ENCODE measurements at places on chromosomes 3 and 15.
A peak's percentile ranks its signal among the peaks of the same experiment; 100 is the strongest.

DNA sequence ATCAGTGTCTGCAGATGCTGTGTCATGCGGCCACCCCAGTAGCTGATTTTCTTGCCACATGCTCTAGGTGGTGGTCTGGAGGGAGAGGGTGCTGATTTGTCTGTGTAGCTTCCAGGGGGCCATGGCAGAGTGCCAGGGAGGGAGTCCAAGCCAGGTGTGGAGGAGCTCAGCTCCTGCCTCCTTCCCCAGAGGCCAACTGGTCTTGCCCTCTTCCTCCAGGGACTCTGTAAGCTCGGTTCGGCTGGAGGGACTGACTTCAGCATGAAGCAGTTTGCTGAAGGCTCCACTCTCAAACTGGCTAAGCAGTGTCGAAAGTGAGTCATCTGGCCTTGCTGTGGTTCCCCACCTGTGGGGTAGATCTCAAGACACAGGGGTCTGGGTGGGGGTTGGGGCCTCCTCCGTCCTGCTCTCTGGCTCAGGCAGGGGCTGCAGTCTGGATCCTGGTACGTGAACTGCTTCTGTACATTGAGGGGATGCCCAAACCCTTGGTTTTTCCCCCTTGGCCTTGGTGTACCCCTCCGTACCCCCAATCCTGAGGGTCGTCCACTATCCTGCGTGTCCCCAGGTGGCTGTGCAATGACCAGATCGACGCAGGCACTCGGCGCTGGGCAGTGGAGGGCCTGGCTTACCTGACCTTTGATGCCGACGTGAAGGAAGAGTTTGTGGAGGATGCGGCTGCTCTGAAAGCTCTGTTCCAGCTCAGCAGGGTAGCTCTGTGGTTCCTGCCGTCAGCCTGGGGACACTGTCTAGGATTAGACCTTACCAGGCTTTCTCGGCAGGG, 6.9 kb upstream of the RCCD1 start:
- DNase-seq: no peak

GRCh38 chr3:47978386-47978785, 37.8 kb downstream of the MAP4 start:
- no peak for DNase-seq

- DNase-seq: no peak
Measured at GRCh38 chr3:5301651-5302297, 114.3 kb downstream of the EDEM1 start.

GRCh38 chr15:54660356-54660755, 536.4 kb downstream of the RSL24D1 start:
- DNase-seq: no peak

- no peak for DNase-seq
Measured at GRCh38 chr3:188000361-188000861, 153.5 kb upstream of the LPP start.

DNA sequence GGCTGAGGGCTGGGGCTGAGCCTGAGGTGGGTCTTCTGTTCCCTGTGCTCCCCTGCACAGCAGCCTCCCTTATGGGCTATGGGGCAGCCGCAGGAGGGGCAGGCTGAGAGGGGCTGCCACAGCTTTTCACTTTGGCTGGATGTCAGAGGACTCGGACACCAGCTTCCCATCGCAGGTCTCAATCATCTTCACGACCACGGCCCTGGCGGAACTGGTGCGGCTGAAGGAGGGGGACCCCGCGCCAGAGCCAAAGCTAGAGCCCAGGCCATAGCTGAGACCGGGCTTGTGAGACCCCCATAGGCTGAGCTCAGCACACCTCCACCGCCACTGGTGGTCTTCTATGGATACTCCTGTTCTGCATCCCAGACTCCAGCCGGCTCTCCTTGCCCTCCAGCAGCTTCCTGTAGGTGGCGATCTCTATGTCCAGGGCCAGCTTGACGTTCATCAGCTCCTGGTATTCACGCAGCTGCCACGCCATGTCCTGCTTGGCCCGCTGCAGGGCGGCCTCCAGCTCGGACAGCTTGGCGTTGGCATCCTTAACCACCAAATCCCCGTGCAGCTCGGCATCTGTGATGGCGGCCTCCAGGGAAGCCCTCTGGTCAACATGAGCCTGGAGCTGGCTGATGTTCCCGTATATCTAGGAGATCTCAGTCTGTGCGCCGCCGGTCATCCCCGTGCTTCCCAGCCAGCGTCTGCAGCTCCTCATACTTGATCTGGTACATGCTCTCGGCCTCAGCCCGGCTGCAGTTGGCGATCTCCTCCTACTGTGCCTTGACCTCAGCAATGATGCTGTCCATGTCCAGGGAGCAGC, 181.7 kb upstream of the SYNPR start:
- DNase-seq: no peak

GRCh38 chr15:99248000-99248715, 1.2 kb downstream of the TTC23 start:
- no peak for DNase-seq

DNA sequence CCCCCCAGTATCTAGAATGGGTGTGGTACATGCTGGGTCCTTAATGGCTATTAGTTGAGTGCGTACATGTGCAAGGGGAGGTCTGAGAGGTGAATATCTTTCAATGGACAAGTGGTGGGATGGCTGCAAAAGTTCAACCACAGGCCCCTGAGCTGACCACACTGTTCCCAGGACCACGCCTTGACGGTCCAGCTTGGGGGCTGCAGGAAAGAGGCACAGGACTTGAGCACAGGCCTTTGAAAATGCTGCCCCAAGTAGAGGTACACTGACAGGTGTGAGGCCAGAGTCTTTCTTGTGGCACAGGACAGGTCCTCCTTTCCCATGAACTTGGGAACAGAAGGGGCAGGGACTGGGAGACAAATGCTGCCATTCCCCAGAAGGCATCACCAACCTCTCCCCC, 24.0 kb downstream of the AMOTL2 start:
- no peak for DNase-seq

GRCh38 chr3:161054860-161055604, 50.1 kb downstream of the B3GALNT1 start:
- DNase-seq: no peak

- DNase-seq: no peak
Measured at GRCh38 chr15:45862034-45862433, 227.2 kb downstream of the SQOR start.

DNA sequence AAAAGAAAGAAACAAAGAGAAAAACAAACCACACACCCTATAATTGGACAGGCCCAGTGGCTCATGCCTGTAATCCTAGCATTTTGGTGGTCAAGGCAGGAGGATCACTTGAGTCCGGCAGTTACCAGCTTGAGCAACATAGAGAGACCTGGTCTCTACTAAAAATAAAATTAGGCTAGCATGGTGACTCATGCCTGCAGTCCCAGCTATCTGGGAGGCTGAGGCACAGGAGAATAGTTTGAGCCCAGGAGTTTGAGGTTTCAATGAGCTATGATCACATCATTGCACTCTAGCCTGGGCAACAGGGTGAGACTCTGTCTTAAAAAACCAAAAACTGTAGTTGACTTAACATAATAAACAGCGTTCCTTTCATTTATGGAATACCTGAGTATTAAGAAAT, 72.3 kb upstream of the ST3GAL6 start:
- no peak for DNase-seq

GRCh38 chr3:35598804-35599203, 40.5 kb upstream of the ARPP21 start:
- no peak for DNase-seq

DNA sequence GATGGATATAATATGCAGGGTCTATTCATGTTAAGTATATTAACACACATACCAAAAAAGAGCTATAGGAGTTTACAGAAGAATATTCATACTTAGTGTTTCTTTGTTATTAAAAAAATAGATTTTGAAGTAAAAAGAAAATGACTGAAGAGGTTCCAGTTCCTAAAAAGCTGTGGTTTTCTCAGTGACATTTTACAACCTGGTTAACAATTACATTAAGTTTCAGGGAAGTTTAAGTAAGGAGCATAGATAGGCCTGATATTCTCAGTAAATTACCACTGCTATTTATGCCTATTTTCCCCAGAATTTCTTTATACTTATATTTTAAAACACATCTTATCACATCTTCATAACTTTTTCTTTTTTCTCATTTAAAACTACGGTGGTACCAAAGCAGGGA, 43.6 kb upstream of the SPTSSB start:
- no peak for DNase-seq

GRCh38 chr3:128329491-128330213, 137.0 kb downstream of the DNAJB8 start:
- DNase-seq: no peak

- peak; percentile 73 for DNase-seq
Measured at GRCh38 chr15:38888701-38889221, 324.1 kb upstream of the RASGRP1 start.

- DNase-seq: no peak
Measured at GRCh38 chr3:159555205-159555604, 433.4 kb upstream of the IL12A start.

GRCh38 chr3:188076176-188076575, 77.8 kb upstream of the LPP start:
- DNase-seq: no peak

- DNase-seq: no peak
Measured at GRCh38 chr15:70487387-70487740, 276.0 kb downstream of the UACA start.

- no peak for DNase-seq
Measured at GRCh38 chr3:148315756-148316155, 381.9 kb upstream of the AGTR1 start.

GRCh38 chr3:33438881-33439545, 1.2 kb downstream of the UBP1 start:
- DNase-seq: peak; percentile 5

DNA sequence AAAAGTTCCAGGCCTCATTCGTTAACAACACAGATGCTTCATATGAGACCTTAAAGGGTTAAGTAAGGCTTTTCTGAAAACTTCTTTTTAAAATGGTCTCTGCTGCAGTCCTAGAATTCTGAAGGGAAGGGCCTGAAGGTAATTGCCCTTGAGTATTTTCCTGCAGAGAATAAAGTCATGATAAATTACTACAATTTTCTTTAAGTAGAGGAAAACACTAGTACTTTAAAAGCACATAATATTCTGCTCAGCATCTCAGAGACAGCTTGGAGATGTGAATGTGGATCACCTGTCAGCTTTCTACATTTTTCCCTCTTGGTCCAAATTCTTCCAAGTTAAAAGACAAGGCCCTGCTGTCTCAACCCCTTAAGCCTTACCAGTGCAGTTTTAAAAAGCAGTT, 419.5 kb downstream of the MFSD1 start:
- DNase-seq: no peak

DNA sequence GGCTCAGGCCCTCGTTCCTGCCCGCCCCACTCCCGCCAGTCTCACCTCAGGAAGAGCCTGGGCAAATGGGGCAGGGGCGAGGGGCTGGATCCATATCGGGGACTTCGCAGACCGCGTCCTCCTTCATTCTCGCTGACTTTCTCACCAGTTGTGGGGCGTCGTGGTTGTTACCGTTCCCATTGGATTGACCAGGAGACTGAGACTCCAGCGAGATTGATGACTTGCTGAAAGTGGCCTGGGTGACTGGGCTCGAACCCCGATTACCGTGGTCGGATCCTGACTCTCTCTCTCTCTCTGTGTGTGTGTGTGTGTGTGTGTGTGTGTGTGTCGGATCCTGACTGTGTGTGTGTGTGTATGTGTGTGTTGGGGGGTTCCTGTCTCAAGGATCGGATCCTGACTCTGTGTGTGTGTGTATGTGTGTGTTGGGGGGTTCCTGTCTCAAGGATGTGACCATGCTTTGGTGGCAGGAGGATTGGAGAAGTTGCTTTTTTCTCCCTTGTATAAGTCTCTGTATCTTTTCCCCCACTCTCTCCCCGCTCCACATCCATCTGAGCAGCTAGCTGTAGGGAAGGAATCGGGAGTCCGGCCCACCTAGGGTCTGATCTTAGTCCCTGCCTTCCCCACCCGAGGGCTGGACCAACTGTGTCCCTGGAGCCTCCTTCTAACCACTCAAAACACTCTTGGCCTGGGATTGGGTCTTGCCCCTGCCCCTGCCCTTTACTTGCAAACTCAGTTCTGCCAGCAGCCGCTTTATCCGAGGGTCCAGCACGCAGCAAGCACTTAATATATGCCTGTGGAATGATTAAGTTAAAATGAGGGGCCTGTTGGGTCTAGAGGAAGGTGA, 603 bp downstream of the PLEKHO2 start:
- no peak for DNase-seq

GRCh38 chr15:77712438-77712837, 79.7 kb upstream of the LINGO1 start:
- no peak for DNase-seq

GRCh38 chr15:74171965-74172541, 1.5 kb upstream of the ISLR start:
- no peak for DNase-seq

GRCh38 chr3:3356846-3357245, 177.4 kb upstream of the CRBN start:
- DNase-seq: no peak

DNA sequence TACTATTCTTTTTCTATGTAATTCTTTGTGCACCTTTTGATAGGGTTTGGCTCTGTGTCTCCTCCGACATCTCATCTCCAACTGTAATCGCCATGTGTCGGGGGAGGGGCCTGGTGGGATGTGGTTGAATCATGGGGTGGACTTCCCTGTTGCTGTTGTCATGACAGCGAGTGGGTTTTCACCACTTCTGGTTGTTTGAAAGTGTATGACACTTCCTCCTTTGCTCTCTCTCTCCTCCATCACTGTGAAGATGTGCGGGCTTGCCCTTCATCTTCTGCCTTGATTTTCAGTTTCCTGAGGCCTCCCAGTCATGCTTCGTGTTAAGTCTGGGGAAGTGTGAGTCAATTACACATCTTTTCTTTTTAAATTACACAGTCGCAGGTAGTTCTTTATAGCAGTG, 225.8 kb upstream of the DPPA4 start:
- no peak for DNase-seq

GRCh38 chr3:30597131-30597768, 9.2 kb upstream of the TGFBR2 start:
- peak; percentile 62 for DNase-seq

DNA sequence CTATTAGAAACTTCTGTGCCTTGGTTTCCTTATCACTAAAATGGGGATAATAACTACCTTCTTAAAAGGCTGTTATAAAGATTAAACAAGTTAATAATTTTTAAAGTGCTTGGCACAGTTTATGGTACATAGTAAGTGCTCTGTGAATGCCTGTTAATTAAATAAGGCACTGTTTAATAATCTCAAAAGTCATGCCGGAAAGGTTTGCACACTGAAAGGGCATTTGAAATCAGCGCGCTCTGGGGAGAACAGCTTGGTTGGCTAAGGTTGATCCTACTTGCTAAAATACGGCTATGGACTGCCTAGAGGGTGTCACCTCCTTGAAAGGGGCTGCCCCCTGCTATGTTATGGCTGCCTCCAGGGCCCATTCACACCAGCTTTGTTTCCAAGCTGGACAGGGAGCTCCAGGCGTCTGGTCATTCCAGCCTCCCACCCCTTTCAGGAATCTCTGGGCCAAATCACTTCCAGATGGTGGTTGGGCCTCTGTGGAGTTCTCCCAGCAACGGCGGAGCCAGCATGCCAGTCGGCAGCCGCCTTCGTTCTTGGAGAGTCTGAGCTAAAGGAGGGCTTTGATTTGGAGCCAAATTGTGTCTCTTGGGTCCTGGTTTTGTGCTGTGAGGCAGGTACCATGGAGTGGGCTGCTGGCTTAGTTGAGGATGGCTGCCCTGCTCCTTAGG, 5.9 kb downstream of the FLNB start:
- DNase-seq: no peak
